Inflammatory macrophage treated with lipopolysaccharide for 1 hour (primary cell): ENCODE measurements at places on chromosomes 7 and 10.
A peak's percentile ranks its signal among the peaks of the same experiment; 100 is the strongest.

DNA sequence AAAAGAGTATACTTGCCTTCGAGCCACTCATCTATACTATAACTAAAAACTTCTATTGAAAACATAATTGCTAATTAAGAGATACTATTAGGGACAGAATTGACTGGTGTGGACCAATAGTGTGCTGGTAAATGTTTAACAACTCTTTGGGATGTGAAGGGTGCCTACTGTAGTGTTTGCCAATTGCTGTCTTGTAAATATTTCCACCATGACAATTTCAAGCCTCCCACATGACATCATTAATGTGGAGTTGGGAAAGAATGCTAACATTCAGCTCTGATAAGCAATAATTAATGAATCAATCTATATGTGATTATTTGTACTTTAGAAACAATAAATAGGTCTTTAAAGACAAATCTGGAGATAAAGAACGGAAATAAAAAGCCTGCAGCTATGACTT is 136.8 kb downstream of the DGKB start:
- no peak for DNase-seq

GRCh38 chr10:33265621-33266020 is 68.8 kb downstream of the NRP1 start:
- no peak for DNase-seq

DNA sequence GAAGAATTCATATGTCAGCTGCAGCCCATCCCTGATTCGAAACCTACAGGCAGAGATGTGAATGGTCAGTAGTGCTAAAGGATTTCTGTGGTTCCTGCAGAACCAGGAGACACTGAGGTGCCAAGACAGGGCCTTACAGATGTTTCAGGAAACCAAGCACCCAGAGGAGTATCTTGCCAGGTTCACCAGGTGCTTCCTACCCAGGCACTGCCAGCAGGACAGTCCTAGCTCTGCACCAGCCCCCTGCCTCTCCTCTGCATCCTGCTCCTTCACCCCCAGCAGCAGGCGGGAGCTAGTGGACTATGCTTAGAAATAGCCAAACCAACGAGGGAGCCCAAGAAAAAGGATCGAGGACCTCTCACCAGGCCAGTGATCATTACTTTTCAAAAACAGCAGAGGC is 4.2 kb upstream of the IKZF1 start:
- no peak for DNase-seq

- DNase-seq = no peak
Measured at GRCh38 chr7:144991041-144991440, 155.2 kb upstream of the TPK1 start.

GRCh38 chr7:127730658-127731276 is 78.8 kb downstream of the SND1 start:
- no peak for DNase-seq

GRCh38 chr7:133234961-133235875 is 17.7 kb upstream of the EXOC4 start:
- no peak for DNase-seq

GRCh38 chr10:78004215-78005026 is 24.9 kb downstream of the POLR3A start:
- DNase-seq = no peak

DNA sequence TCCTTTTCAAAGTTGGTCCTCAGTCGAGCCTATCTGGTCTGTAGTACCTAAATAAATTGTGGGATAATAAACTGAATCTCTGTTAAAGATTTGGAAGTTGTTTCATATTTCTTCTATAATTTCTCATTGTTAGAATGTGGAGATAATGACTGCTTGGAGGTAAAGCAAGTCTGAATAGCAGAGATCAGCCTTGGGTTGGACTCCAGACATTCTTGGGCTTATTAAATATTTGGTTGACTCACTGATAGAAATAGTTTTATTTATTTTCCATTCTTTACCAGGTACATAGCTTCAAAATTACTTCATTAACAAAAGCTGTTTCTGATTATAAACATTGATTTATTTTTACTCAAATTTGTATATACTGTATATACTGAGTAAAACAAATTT is 34.3 kb downstream of the TPST1 start:
- no peak for DNase-seq

DNA sequence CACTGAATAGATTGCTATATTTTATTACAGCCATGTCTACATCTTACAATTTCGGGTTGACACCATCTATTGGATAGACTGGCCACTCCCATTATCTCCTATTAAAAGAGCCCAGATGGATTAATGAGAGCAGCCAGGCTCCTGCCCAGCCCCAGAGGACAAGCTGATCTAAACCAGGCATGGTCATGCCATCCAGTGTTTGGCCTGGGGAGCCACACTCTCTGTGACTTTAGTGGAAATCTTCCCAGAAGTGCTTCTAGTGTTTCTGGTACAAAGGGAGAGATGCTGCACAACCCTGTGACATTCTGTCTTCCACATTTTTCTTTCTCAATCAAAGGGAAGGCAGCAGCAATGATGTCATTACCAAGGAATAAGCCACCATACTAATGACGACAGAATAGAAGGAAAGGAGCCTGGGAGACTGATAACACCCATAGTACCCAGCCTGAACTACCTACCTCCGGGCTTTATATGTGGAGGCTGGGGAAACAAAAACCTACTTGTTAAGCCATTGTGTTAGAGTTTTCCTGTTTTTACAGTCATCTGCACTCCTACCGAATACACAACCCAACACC is 5.0 kb downstream of the NEBL start:
- no peak for DNase-seq

GRCh38 chr7:47951374-47951773 is 3.1 kb upstream of the PKD1L1 start:
- no peak for DNase-seq

DNA sequence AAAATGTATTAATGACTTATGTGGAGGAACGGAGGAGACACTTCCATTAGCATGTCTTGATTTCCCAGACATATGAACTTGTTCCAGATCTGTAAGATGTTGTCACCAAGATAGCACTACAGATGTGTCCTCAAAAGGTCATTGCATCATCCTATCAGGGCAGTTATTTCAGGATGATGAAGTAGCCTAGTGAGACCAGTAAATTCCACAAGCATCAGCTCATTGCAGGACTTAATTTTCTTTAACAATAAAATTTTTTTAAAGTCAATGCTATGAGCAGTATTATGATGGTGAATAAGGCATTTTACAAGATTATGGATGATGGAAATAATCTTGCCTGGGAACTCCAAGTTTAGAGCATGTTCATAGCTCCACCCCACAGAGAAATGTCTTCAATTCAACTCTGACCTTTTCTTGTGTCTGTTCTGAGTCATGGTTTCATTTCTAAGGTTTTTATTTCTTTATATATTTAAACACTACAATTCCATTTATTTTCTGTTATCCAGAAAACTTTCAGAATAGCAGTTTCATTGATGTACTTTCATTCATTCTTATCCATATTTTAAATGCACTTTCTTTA is 1203.3 kb upstream of the CELF2 start:
- no peak for DNase-seq

GRCh38 chr10:13734151-13734550 is 147.4 kb downstream of the PRPF18 start:
- DNase-seq = no peak

DNA sequence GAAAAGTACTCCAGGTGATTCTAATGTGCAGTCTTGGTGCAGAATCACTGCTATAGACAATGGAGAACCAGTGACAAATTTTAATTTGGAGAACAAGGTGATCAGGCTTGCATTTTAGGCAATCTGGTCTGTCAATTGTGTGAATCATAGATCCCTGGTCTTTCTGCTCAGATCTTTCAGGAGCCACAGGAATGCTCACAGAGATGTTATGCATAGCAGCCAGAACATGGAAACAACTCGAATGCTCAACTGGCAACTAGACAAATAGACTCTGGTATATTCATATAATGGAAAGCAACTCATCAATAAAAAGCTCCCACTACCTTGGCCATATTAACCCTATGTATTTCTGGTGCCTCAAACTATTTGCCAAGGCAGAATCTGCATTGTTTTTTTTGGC is 209.1 kb downstream of the PHF14 start:
- DNase-seq = no peak

DNA sequence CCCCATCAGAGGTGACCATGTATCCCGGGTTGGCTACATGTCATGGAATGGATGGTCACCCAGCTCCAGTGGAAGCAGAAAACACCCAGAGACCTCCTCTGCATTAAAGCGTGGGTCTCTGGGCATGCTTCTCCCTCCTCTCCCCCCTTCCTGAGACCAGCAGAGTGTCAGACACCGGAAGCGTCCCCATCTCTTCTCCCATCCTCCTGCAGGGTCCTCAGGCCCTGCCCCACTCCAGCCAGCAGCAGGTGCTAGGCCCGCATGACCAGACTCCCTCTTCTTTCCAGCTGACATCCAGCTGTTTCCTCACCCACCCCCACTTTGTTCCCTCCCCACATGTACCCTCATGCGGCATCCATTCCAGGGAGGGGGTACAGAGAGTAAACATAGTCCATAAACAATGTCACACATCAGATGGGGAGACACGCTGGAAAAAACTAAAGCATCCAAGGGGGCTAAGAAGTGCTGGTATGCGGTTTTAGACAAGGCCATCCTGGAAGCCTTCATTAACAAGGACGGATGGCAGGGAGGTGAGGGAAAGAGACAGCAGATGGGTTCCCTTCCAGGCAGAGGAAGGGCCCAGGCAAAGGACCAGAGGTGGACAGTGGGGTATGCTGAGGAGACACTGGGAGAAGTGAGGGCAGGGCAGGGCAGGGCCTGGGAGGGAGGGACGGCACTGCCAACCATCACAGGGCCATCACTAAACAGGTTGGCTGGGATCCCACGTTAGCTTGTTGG is 12.5 kb upstream of the SLC18A3 start:
- DNase-seq = no peak

DNA sequence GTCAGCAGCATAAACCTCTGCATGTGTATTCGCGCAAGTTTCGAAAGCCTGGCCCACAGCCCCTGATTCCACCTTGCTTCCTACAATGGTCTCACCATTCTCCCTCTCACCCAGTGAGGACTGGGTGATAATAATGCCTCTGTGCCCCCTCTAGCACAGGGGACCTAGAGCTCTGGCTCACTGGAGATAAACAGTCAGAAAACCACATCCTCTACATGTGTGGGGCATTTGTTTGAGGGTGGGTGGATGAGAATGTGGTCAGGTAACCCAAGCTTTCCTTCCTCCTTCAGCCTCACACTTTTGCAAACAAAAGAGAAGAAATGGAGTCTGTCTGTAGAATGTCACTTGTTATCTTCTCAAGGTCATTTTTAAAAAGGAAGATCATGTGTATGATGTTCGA is 373.5 kb downstream of the KCNMA1 start:
- no peak for DNase-seq

GRCh38 chr10:19638182-19638895 is 177.9 kb upstream of the PLXDC2 start:
- peak; percentile 84 for DNase-seq

DNA sequence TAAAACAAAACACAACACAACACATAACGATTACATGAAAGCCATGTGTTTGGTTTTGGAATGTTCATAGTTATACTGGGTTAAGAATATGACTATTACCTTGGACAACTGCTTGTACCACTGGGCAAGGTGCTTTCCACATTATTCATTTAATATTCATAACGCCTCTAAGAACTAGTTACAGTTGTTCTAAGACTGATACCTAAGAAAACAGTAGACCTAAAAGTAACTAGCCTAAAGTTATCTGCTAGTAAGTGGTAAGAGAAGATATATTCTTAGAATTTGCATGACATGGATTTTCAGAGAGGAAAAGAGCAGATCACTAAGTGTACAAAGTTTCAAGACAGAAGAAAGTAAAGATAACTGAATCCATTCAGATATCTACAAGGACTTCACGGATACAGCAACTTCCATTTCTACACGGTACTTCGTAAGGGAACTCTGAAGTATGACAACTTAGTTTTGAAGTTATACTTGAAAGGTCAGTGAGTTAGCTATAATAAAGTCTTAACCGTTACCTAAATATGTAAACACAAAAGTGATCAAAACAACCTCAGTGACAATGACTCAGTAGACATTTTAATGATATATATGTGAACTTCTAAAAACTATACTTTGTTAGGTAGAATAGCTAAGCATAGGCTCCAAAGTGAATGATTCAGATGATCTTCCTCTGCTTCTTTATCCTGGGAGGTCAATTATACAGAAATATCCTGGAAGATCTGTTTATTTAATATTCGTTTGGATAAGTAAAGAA is 65.1 kb downstream of the MINDY3 start:
- no peak for DNase-seq

DNA sequence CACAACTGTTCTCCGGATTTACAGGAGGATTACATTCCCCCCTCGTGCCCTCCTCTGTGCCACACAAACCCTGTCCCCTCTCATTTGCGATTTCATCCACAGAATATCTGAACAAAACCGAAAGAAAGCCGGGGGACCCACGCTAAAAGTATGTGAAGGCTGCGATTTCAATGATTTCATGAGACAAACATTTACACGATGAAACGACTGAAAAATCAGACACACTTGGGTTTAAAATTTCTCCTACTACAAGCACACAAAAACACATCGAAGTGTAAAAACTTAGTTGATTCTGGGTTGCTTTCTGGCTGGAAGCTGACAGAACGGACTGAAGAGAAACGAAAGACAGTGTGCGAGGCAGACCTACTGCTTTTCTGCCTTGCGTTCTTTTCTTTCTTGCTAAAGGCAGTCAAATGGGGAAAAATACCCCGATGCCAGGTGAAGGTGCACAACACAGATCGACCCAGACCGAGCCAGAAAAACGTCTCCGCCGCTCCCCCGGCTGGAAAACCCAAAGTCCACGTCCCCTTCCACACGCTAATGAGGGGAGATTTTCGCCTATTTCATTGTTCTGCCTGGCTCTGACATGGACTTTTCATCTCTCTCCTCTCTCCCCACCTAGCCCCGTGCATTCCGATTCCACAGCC is 1.2 kb downstream of the HIPK2 start:
- DNase-seq = peak; percentile 57
